ENCODE measurements at places on chromosomes 6 and 20.

DNA sequence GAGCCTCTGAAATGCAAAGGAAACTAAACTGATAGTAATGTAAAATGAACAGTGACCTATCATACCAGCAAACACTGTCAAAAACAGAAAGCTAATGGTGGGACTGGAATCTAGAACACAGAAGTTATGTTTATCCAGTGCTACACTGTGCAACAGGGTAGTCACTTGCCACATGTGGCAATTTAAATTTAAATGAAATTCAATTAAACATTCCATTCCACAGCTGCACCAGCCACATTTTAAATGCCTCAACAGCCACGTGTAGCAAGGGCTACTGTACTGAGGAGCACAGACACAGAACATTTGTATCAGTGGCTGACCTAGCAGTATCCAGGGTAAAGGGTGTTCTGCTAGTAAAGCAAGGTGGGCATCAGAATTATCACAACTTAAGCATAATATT is 5.6 kb upstream of the POLR1H start:
- no peak for DNase-seq

GRCh38 chr6:52130440-52130839 is 43.0 kb upstream of the PKHD1 start:
- DNase-seq: no peak

DNA sequence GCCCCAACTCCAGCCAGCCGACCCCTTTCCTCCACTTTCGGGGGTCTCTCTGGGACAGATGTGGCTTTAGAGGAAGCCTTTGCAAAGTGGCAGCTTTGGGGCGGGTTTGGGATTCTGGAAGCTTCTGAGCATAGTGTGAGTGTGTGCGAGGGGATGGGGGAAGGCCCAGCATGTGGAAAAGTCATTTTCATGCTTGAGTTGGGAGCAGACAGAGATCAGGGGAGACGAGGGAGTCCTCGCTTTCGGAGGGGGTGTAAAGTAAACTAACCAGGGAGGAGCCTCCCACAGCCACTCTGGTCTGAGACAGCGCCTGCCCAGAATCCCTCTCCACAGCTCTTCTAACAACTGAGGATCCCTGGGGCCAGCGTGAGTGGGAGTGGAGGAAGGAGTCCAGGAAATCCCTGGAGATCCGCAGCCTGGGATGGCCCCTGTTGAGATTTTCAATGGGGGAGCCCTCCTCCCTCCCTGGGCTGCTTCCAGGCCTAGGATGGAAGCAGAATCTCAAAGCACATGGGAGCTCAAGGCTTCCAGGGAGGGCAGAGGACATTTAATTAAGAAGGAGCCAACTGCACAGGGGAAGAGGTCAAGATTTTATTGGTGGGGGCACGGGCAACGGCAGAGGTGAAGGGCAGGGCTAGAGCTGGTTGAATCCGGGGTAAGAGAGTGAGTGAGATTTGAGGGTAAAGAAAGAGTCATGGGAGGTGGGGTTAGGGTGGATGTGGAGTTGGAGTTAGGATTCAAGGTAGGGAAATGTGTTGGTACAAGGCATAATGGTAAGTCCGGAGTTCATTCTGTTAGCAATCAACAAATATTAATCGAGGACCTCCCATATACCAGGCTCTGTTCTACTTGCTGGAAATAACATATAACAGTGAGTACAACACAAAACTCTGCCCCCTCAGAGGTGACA is 102.3 kb upstream of the FOXP4 start:
- DNase-seq: no peak

GRCh38 chr6:93418408-93419303 is 703 bp downstream of the EPHA7 start:
- DNase-seq: peak; percentile 70

GRCh38 chr20:38125157-38126056 is 39.7 kb downstream of the TGM2 start:
- peak; percentile 98 for DNase-seq

- no peak for DNase-seq
Measured at GRCh38 chr20:33948480-33948879, 45.2 kb upstream of the RALY start.

DNA sequence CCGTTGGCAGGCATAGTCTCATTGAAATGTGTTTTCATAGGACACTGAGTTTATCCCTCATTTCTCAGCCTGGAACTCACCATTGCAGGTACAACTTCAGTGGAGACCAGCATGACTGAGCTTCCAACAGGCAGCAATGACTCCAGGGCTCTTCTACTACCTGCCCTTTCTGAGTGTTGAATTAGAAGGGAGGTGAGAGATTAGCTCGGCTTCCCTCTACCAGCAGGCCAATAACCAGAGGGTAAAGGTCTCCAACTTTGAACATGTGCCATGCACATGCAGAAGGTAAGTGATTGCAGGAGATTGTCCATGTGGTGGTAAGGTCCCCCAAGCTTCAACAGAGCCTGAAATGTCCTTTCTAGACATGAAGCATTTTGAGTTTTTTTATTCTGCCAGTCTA is 233.8 kb upstream of the SUPT3H start:
- DNase-seq: no peak

- no peak for DNase-seq
Measured at GRCh38 chr20:23362392-23363256, 642 bp downstream of the GZF1 start.

DNA sequence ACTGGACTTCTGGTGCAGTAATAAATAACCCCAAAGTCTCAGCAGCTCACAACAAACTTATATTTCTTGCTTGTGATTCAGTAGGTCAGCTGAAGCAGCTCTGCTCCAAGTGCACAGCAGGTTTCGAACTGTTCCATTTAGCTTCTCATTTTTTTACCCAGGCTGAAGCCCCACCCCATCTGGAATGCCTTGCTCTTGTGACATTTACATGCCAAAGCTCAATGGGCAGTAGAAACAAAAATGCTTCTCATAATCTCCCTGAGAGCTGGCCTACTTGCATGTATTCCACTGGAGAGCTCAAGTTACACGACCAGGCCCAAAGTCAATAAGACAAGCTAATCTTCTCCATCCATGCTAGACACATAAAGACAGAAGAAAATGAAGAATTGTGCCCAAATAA is 165.2 kb downstream of the HAO1 start:
- DNase-seq: no peak

GRCh38 chr6:152296648-152297376 is 340.4 kb downstream of the SYNE1 start:
- DNase-seq: no peak

GRCh38 chr6:23371132-23371915 is 754.7 kb upstream of the NRSN1 start:
- no peak for DNase-seq

- DNase-seq: no peak
Measured at GRCh38 chr6:159311618-159312017, 142.4 kb downstream of the FNDC1 start.

DNA sequence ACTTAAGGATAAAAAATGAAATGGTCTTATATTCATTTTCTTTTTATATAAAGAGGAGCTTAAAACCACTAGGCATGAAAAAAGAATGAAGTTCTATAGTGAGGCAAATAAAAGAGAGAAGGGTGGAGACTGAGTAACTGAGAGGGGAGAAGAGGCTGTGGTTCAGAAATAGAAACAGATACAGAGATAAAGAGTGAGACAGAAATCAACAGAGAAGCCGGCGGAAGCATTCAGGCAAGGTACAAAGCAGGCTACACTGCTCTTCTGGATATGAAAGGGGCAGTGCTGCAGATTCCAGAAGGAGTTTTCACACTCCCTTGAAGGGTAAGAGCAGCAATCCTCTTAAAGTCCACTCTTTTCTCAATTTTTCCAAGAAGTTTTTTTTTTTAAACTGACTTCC is 29.9 kb downstream of the NFATC2 start:
- DNase-seq: no peak

DNA sequence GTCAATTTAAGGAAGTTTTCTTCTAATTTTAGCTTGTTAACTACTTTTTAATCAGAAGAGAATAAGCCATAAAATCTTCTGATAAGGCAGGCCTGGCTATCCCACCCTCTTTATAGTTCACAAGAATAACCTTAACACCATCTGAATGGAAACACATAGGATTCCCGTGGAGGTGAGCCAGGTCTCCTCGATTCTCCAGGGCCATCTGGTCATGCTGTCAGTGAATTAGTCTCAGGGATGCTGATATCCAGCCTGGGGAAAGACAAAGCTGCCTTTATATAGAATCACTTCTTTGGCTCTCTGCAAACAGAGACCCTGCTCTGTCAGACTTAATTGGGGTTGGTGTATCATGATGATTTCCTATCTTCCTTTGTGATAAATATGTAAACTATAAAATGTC is 30.1 kb upstream of the TAGAP start:
- no peak for DNase-seq

DNA sequence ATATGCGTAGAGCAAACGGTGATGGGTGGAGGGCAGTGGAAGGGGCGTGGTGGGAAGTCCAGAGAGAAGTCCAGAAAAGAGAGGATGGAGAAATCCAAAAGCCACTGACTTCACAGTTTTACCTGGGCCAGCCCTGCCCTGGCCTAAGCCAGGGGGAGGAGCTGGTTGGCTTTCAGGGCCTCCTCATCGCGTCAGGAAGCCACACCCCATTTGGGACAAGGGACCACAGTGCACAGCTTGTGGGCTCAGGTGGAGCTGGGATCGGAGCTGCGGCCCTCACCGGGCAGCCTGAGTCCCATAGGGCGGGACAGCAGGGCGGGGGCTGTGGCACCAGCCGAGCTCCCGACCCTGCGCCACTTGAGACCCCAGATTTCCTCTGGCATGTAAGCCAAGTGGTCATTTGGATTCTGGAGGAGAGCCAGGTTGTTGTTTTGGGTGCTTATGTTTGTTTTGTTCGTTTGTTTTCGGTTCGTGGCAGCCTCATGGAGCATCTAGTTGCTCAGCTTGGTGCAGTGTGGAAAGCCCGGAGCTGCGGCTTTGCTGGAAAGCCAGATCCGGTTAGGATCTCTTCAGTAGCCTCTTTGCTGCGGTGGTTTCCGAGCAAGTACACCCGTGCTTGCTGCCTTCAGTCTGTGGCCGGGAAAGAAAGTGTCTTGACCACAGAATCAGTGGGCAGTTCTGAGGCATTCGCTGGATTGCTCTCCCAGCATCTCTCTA is 42.2 kb downstream of the RIOK1 start:
- peak; percentile 27 for DNase-seq

DNA sequence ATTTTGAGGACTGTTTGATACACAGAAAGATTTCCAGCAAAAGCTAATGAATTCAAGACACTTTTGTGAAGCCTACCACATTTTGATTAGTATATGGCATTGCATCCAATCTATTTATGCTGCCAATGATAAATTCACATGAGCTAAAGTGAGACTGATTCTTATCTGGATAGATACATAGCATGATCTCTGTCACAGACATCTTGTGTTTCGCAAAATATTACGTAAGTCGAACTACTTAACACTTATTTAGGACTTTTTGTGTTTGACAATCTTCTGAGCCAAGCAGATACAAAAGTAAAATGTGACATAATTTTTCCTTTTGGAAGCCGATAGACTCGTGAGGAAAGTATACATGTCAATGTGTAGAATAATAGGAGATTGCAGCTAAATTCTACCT is 251.6 kb downstream of the HACE1 start:
- DNase-seq: no peak

DNA sequence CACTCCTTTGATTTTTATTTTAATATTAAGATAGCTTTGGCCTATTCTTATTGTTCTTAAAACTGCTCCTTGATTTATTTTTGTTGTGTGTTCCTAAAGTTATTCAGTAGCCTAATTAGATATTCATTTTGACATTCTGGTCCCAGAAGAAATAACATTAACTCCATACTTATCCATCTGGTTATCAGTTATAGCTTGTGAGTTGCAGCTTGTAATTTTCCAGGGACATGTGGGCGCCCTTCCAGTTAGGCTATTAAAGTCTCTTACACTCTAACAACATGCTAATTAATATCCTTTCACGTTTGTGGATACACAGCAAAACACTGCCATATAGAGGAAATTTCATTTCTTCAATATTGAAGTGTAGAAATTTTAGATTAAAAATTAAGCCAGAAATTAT is 987.5 kb downstream of the HACE1 start:
- no peak for DNase-seq

DNA sequence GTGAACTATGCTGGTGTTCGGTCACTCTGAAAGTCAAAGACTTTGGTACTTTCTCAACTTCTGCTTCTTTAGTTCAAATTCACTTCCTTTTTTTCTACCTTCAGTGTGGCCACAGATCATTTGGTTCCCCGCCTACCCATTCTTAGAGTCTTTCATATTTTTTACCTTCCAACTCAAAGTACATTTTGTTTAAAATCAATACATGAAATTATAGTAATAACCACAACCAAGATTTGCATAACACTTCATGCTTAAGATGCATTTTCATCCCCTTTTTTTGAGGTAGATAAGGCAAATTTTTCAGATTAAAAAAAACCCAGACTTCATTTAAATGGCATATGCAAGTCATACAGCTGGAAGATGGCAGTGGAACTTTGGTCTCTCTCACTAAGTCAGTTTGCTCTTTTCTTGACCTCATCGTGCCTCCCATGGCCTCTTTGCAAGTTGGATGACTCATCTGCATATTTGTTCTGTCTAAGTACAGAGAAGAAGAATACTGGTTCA is 11.9 kb upstream of the CNR1 start:
- DNase-seq: no peak

DNA sequence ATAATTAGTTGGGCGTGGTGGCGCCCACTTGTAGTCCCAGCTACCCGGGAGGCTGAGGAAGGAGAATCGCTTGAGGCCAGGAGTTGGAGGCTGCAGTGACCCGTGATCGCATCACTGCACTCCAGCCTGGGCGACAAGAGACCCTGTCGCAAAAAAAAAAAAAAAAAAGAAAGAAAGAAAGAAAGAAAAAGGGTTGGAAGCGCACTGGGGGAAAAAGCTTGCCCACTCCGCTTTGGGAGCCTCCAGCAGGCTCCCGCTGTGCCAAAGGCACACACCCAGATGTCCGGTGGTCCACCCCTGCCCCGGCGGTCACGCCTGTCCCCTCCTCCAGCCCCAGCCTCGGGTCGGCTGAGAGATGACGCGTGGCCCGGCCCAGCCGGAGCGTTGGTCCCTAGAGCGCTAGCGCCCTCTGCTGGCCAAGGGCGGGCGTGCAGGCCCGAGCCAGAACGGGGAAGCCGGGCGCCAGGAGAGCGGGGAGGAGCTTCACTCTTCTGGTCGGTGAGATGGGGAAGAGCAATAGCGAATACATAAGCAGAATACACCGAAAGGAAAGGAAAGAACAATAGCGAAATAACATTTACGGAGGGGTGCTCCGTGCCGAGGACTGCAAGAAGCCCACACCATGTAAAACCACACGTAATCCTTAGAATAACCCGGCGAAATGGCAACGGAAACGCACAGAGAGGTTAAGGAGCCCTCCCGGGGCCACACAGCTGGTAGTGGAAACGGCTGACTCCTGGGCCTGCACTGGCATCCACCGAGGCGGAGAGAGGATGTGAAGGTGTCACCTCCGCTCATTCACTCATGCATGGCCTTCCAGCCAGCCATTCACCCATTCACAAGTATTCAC is 41.7 kb downstream of the UBE2V1 start:
- peak; percentile 69 for DNase-seq

DNA sequence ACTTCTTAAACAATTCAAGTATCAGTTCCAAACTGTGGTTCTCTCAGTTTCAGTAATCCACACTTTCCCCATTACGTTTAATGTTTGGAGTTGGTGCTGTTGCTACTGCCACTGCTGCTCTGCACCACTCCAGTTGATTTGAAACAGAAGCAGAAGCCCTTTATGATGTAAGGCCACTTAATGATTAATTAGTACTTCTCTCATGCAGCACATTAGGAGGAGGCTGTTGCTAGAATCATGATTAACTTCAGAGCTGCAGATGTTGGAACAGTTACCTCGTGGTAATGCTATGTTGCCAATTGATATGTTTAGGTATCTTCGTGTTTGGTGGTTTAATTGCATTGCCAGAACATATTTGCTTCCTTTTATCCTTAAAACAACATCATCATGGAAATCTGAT is 986.2 kb upstream of the CITED2 start:
- DNase-seq: no peak

All from DMS153 (cell line).